Activated CD8-positive, alpha-beta memory T cell treated with anti-CD3 and anti-CD28 coated beads for 1 hour (primary cell): ENCODE measurements at places on chromosomes 3 and 15.

- peak; percentile 55 for DNase-seq
Observed at GRCh38 chr3:120561251-120562045, 34.7 kb upstream of the NDUFB4 start.

GRCh38 chr15:63905558-63906265 lies 72.0 kb upstream of the HERC1 start:
- no peak for DNase-seq

DNA sequence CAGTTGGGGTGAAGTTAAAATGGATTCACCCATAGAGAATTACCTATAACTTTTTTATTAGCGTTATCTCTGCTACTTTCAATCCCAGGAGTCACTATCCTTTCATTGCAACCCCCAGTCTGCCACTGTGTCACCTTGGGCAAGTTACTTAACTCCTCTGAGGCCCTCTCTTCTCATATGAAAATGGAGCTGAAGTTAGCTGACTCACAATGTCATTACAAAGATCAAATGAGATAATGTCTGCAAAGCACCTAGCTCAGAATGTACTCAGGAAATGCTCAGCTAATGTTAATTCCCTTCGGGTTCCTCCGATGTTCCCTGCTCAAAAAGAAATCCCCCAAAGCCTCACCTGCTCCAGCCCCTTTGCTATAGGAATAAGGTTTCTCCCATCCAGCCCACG lies 50.0 kb downstream of the TRIM42 start:
- no peak for DNase-seq

DNA sequence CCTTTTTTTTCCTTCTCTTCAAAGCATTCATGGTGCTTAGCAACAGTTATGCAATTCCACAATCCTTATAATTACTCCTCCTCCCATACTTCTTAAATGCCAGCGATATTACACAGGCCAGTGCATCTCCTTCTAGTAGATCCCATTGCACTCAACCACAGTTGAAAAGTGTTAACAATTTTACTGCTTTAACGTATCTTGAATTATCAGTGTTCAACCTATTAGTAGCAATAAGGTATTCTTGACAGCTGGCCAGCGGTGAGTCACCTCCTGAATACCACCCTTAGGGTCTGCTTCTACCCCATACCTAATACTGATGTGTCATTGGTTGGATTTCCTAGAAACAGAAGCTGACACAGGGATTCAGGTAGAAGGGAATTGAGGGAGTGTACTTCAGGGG lies 24.0 kb upstream of the TEX9 start:
- DNase-seq: no peak

GRCh38 chr15:71080166-71080565 lies 35.1 kb upstream of the THSD4 start:
- no peak for DNase-seq

- no peak for DNase-seq
Observed at GRCh38 chr15:65434201-65434600, 11.5 kb upstream of the IGDCC4 start.

DNA sequence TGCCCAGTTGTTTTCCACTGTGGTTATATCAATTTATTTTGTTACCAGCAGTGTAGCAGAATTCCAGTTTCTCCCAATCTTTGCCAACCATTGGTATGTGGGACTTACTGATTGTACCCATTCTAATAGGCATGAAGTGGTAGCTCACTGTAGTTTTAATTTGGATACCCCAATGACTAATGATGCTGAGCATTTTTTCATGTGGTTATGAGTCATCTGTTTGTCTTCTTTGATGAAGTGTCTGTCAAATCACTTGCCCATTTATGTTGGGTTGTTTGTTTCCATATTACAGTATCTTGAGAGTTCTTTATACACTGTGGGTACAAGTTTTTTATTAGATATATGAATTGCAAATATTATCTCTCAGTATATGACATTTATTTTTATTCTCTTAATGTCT lies 644.3 kb downstream of the NR2F2 start:
- DNase-seq: no peak

- DNase-seq: no peak
Observed at GRCh38 chr15:41309226-41309905, 23.0 kb downstream of the OIP5 start.

GRCh38 chr3:25784971-25785370 lies 1.7 kb upstream of the NGLY1 start:
- DNase-seq: no peak

GRCh38 chr3:24129549-24129948 lies 184.5 kb downstream of the NR1D2 start:
- DNase-seq: no peak

GRCh38 chr15:88476635-88477060 lies 9.1 kb downstream of the MRPS11 start:
- DNase-seq: no peak

DNA sequence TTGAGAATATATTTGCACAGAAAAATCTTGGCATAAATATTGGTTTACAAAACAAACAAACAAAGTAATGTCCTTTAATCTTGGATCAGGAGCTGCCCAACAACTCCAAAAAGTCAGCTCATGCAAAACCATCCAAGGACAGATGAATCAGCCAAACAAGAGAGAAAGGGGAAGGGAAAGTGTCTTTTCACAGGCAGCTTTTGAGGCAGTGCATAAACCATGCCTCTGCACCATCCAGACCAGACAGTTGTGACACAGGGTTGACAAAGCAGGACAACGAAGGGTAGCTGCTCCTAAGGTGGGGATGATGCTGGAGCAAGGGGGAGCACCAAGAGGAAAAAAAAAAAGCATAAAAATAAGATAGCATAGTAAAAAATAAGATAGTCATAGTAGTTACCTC lies 8.7 kb downstream of the CD86 start:
- no peak for DNase-seq

DNA sequence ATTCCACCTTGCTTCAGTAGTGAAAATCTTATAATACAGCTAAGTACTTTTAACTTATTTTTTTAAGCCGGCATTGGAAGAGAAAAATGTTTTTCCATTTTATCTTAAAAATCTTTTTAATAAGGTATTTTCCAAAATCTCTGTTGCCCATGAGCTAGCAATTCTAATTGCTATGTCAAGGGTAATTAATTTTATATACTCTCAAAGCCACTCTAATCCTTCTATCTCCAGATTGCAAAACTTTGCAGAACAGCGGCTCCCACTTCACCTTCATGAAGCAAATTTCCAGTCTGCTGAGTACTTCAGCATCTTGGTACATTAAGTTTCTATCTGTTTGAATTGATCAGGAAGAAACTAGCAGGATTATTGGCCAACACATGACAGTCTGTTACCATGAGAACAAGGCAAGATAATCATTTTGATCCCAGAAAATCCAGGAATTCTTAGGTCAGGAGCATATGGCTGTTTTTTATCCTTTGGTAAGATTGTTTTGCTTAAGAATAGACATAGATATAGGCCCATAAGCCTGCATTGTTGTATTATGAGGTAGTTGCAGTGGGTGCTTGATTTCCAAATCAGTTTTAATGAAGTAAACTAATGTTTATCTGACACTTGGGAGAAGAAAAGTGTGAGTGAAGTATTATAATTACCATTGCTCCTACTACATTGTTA lies 6.0 kb downstream of the TIPARP start:
- DNase-seq: no peak

- DNase-seq: no peak
Observed at GRCh38 chr3:95826419-95826818, 988.0 kb upstream of the EPHA6 start.

DNA sequence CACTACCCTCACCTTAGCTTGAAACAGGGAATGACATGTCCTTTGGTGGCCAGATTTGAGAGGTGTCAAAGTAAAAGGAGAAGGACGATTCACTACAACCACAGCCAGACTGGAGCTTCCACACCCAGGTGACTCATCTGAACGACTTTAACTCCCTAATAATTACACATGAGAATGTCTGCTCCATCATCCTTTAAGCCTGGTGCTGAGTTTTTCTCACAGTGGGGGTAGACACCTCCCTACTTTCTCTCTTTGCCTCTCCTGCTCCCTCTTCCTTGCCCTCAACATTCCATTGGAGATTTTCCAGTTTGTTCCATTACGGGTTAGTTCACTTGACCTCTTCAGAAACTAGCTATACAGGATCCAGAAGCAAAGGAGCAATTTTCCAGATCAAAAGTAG lies 154.3 kb upstream of the BHLHE40 start:
- DNase-seq: no peak

- no peak for DNase-seq
Observed at GRCh38 chr3:54349231-54349652, 226.9 kb downstream of the CACNA2D3 start.

- DNase-seq: no peak
Observed at GRCh38 chr15:98289747-98290146, 329.2 kb downstream of the ARRDC4 start.

GRCh38 chr3:106065831-106066230 lies 197.0 kb upstream of the CBLB start:
- no peak for DNase-seq

DNA sequence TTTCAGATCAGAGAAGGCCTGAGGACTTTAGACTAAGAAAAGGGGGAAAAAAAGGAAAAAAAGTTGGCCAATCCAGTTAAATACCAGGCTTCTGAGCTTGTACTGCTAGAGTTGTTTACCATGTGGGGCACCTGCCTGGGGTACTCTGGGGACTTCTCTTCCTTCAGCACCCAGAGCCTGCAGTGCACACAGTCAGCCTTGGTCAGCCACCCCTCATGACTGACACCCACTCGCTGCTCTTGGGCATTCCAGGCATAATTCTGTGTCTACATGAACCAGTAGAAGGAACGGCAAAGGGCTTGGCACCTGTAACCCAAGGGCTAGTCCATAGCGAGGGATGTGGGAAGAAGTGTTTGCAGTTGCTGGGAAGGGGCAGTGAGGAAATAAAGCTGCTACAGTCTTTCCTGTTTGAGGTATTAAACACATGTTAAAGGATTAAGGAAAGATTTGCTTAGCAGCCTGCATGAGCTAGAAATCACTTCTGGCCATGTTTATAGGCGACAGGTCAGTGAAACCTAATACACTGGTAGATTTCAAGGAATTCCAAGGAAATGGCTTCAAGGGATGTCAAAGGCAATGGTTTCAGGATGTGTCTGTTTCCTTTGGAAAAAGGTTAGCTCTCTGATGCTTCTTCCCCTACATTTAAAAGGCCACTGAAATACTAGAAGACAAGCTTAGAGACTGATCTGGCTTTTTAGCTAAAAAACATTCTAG lies 232.5 kb downstream of the CHST2 start:
- no peak for DNase-seq

GRCh38 chr3:6108957-6109356 lies 752.0 kb upstream of the GRM7 start:
- no peak for DNase-seq

- DNase-seq: no peak
Observed at GRCh38 chr15:58931987-58932588, 1.4 kb downstream of the SLTM start.

- DNase-seq: no peak
Observed at GRCh38 chr3:160257606-160258005, 32.4 kb downstream of the C3orf80 start.

GRCh38 chr3:70531063-70531657 lies 218.7 kb upstream of the MDFIC2 start:
- no peak for DNase-seq

GRCh38 chr3:851098-851790 lies 241.6 kb upstream of the CNTN6 start:
- DNase-seq: no peak

GRCh38 chr3:46905661-46906451 lies 28.3 kb downstream of the PTH1R start:
- no peak for DNase-seq

DNA sequence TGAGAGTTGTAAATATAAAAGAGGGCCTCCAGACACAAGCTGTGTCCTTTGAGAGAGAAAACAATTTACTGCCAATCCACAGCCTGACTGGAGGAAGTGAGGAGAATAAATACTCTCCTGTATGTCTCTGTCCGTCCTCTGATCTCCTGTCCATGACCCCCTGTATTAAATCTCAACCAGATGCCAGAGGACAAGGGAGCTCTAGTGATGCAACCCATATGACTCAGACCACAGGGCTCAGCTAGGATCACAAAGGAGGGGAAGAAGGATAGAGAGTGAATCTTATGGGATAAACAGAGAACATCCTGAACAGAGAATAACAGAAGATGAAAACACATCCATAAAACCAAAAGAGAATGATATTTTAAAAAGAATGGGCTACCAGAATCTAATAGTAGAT lies 482.6 kb downstream of the PLOD2 start:
- DNase-seq: no peak

- DNase-seq: no peak
Observed at GRCh38 chr15:85595804-85596536, 198.8 kb downstream of the KLHL25 start.

DNA sequence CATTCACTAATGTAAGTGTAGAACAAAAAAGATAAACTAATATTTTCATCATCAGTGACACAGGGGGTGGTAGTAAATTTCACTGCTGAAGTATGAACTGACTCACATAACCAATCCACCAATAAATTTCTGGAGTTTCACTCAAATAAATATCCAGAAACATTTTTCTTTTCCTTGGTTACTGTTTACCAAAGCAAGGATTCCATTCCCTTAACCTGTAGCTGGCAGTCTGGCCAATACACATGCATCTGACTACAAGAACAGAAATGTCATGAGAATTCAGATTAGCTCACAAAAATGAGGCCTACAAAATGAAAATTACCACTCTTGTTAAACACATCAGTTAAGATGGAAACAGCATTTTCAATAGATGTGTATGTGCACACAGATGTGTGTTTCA lies 80.3 kb downstream of the STAG1 start:
- DNase-seq: no peak

GRCh38 chr3:48688032-48688736 lies 2.5 kb upstream of the NCKIPSD start:
- DNase-seq: no peak

DNA sequence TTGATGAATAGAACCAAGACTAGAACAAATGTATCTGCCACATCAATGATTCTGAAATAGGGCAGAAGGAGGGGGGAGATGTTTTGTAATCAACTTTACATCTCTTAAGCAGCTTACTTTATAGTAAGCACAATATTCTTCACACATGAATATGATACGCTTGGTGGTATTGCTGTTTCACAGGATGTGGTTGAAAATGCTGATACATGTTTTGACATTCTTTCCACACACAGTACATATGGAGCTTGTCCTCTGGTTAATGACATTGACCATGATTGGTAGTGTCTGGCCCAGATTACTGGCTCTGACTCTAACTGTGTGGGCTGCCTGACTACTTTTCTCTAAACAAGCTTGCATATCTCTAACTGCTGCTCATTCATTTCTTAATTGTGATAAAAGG lies 168.9 kb downstream of the KLHL25 start:
- DNase-seq: no peak
